ENCODE measurements at places on chromosomes 6 and 20. TPM values are rescaled to one million over a fixed set of nuclear protein-coding genes. Genes with fewer than 3 reads are reported as not detected.

Gene SGK2
- not detected for polyA plus RNA-seq

Gene SLC13A3
- polyA plus RNA-seq = not detected

Gene GINS1
- polyA plus RNA-seq = 44.6 TPM

Gene HLA-DMB
- 157 TPM for polyA plus RNA-seq

Gene KIF13A
- polyA plus RNA-seq = not detected

Gene LGSN
- not detected for polyA plus RNA-seq

Gene TUBB2B
- polyA plus RNA-seq = 11.6 TPM

Gene EGFL8
- polyA plus RNA-seq = 0.07 TPM

Gene ZNF322
- polyA plus RNA-seq = 11.8 TPM

Gene HTR1B
- not detected for polyA plus RNA-seq

Gene C6orf58
- 0.42 TPM for polyA plus RNA-seq

Gene BMP7
- polyA plus RNA-seq = not detected

Gene PARD6B
- polyA plus RNA-seq = 1.8 TPM

Gene HLA-DRB5
- polyA plus RNA-seq = 90.3 TPM

Gene CGA
- not detected for polyA plus RNA-seq

- H3K4me1 ChIP-seq = peaks cover 3% of the 10 kb centered on the region
- DNase-seq = no peak
- no peak overlapping the region for H3K27ac ChIP-seq
- H3K36me3 ChIP-seq = no peaks in the 10 kb centered on the region
- no peak overlapping the region for H3K4me3 ChIP-seq
These were observed 21.9 kb upstream of the ZSCAN9 start for GRCh38 chr6:28203201-28203600.

DNA sequence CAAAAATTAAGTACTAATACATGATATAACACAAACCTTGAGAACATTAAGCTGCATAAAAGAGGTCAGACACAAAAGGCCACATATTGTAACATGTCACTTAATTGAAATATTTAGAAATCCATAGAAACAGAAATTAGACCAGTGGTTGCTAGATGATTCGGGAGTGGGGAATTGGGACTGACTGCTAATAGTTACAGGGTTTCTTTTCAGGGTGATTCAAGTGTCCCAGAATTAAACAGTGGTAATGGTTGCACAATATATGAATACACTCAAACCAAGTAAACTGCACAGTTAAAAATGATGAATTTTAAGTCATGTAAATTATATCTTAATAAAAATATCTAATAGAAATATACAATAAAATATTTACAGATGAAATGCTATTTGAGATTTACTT is 174.5 kb downstream of the WDR27 start:
- H3K4me3 ChIP-seq = no peak overlapping the region
- H3K27ac ChIP-seq = no peak overlapping the region
- no peaks in the 10 kb centered on the region for H3K4me1 ChIP-seq

- no peak within 1 kb of the TSS for H3K4me3 ChIP-seq
- no peaks in the 10 kb centered on the region for H3K4me1 ChIP-seq
- no peak for DNase-seq
- no peaks in the 10 kb centered on the region for H3K36me3 ChIP-seq
These were observed at the start of gene KCNB1 for GRCh38 chr20:49482621-49483017. TSS of gene KCNB1 (minus strand) at chr20:49482668. CDS start at chr20:49482480, 188 bp downstream.

GRCh38 chr6:137964876-137965275 is 97.8 kb downstream of the TNFAIP3 start:
- H3K4me1 ChIP-seq = peaks cover 25% of the 10 kb centered on the region
- no peaks in the 10 kb centered on the region for H3K27me3 ChIP-seq
- H3K27ac ChIP-seq = no peak overlapping the region
- no peaks in the 10 kb centered on the region for H3K36me3 ChIP-seq
- no peak overlapping the region for H3K4me3 ChIP-seq

- H3K27me3 ChIP-seq = no peaks in the 10 kb centered on the region
- H3K4me1 ChIP-seq = no peaks in the 10 kb centered on the region
- H3K36me3 ChIP-seq = no peaks in the 10 kb centered on the region
- no peak for DNase-seq
- no peak overlapping the region for H3K27ac ChIP-seq
These were observed 73.5 kb downstream of the AKAP7 start for GRCh38 chr6:131208787-131209186.

DNA sequence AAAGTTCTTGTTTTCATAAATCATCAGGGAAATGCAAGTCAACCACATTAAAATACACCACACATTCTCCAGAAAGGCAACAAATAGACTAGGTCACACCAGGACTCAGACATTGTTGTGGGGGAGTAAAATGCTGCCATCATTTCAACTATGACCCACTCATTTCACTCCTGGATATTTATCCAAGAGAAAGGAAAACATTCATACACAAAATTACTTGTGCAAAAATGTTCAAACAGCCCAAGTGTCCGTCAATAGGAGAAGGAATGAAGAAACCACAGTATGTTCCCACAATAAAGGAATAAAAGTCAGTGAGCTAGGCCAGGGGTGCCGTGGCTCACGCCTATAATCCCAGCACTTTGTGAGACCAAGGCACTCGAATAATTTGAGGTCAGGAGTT is 81.5 kb upstream of the QKI start:
- no peaks in the 10 kb centered on the region for H3K36me3 ChIP-seq
- H3K4me3 ChIP-seq = no peak overlapping the region
- no peaks in the 10 kb centered on the region for H3K27me3 ChIP-seq
- no peak overlapping the region for H3K27ac ChIP-seq
- no peaks in the 10 kb centered on the region for H3K4me1 ChIP-seq
- no peak for DNase-seq

DNA sequence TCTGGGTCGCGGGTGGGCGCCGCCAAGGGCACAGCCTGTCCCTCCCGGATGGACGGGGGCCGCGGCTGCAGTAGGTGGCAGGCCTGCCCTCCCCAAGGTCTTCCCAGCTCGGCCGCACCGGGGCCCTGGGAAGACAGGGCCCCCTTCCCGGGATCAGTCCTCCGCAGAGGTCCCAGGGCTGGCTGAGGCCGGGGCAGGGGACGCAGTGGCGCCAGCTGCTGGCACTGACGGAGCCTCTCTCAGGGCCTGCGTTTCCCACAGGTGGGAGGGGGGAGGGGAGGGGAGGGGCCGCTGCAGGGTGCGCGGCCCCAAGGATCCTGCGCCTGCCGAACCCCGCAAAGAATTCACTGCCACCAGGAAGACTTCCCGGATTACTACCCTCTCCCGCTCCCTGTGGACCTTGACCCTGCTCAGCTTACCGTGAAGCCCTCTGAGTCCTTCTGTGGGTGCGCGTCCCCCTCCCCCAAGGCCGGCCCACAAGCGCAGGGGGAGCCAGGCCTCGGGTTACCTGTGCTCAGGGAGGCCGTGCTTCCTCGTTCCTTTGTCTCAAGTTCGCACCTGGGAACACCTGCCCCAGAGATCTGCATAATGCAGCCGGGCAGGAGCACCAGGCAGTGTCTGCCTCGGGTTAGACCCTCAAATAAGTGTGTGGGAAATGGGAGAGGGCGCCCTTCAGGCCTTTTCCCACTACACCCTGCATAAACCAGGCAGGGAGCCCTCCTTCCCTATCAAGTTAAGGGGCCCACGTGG is 5.1 kb downstream of the LZTS3 start:
- no peak overlapping the region for H3K27ac ChIP-seq
- no peaks in the 10 kb centered on the region for H3K36me3 ChIP-seq
- H3K27me3 ChIP-seq = peaks cover 1% of the 10 kb centered on the region
- no peak for DNase-seq

- no peak for DNase-seq
- H3K27me3 ChIP-seq = no peaks in the 10 kb centered on the region
- no peaks in the 10 kb centered on the region for H3K4me1 ChIP-seq
These were observed 17.0 kb upstream of the SNX3 start for GRCh38 chr6:108277831-108278230.

- peak overlapping the region; percentile 20 for H3K27ac ChIP-seq
- H3K4me3 ChIP-seq = no peak overlapping the region
- peaks cover 32% of the 10 kb centered on the region for H3K4me1 ChIP-seq
- no peak for DNase-seq
- H3K36me3 ChIP-seq = no peaks in the 10 kb centered on the region
These were observed 78.9 kb downstream of the SLX4IP start for GRCh38 chr20:10513931-10514575.

- no peak overlapping the region for H3K4me3 ChIP-seq
- peaks cover 2% of the 10 kb centered on the region for H3K4me1 ChIP-seq
- no peaks in the 10 kb centered on the region for H3K36me3 ChIP-seq
- H3K27ac ChIP-seq = no peak overlapping the region
These were observed 99.5 kb downstream of the KCNQ5 start for GRCh38 chr6:72721346-72721745.

DNA sequence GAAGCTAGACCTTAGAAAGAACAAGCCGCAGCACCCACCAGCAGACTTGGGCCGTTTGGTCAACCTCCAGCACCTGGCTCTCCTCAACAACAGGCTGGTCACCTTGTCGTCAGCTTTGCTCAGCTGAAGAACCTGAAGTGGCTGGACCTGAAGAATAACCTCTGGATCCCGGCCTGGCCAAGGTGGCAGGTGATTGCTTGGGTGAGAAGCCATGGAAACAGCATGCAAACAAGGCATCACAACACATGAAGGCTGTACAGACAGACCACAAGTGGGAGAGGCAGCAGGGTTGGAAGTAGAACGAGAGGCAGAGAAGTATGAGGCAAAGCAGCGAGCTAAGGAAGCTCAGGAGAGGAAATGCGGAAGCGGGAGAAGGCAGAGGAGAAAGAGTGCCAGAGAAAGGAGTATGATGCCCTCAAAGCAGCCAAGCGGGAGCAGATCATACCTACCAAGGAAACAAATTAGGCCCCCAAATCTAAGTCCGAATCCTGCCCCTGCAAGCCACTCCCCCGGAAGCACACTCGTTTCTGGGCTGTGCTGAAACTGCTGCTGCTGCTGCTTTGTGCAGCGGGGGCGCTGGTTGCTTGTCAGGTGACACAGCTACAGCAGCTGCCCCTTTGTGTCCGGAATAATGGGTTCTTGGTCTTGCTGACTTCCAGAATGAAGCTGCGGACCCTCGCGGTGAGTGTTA is 121.6 kb upstream of the LGSN start:
- no peaks in the 10 kb centered on the region for H3K27me3 ChIP-seq
- no peak overlapping the region for H3K4me3 ChIP-seq
- H3K36me3 ChIP-seq = no peaks in the 10 kb centered on the region
- DNase-seq = no peak

DNA sequence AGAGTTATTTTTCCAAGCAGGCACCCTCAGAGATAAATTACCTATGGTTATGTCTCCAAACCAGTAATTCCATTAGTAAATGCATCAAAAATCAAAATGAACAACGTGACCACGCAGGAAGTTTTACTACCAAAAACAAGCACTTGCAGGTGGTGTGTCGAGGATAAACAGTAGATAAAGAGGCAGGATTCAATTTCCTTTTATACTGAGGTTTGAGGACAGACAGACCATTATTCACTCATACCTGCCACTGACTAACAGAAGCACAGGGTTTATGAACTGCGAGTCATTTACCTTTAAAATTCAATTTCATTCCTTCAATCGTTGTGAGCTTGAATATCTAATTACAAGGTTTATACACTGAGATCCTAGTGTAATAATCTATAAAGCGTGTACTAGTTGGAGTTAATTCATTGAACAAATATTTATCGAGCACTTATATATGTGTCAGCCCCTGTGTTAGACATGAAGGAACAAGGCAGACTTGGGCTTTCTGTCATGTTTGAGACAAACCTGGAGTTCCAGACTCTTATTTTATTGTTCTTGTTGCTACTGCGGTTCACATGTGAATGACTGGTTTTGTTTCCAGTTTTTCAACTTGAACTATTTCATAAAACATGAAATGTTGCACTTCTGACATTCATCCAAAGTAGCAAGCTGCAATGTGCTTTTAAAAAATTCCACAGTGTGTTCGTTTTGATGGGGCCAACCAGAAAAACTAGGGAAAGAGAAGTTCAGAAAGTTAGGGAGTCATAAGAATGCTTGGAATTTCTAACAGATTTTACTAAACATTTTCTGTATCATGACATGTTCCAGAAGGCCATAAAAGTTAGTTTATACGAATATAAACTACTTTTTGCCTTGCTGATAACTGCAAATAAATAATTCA is 205.6 kb downstream of the UST start:
- H3K36me3 ChIP-seq = no peaks in the 10 kb centered on the region
- no peaks in the 10 kb centered on the region for H3K27me3 ChIP-seq
- no peaks in the 10 kb centered on the region for H3K4me1 ChIP-seq
- DNase-seq = no peak
- H3K27ac ChIP-seq = no peak overlapping the region

- H3K4me1 ChIP-seq = no peaks in the 10 kb centered on the region
- H3K36me3 ChIP-seq = no peaks in the 10 kb centered on the region
- H3K27me3 ChIP-seq = no peaks in the 10 kb centered on the region
- H3K4me3 ChIP-seq = no peak overlapping the region
These were observed 59.2 kb upstream of the FOXO3 start for GRCh38 chr6:108501559-108501958.

DNA sequence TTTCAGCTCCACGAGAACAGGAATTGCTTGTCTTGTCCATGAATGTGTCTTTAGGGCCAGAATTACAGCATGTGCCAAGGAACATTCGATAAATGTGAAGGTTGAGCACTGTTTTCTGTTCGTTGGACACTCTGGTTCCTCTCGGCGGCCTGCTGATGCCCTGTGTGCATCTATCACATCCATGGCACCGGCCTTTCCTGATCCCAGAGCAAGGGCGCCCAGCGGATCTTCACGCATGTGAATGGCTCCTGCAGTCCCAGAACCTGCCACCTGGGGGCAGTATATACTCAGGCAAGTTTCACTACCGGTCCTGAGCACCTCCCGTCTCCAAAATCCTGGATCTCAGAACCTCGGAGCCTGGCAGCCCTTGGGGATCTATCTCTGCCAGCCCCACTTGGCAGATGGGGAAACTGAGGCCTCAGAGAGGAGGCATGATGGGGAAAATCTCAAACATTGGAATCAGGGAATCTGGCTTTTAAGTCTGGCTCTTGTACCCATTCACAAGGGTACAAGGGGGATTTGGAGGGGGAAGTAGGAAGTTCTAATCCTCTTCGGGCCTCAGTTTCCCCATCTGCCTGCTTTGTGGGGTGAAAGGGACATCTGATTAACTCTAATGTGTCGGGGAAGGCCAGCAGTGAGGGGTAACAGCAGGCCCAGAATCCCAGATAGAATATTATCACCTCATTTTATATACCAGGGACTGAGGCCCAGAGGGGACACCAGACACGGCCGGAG is 4.3 kb upstream of the CEBPB start:
- DNase-seq = no peak
- H3K4me1 ChIP-seq = no peaks in the 10 kb centered on the region
- H3K4me3 ChIP-seq = no peak overlapping the region
- H3K36me3 ChIP-seq = no peaks in the 10 kb centered on the region
- H3K27me3 ChIP-seq = no peaks in the 10 kb centered on the region

DNA sequence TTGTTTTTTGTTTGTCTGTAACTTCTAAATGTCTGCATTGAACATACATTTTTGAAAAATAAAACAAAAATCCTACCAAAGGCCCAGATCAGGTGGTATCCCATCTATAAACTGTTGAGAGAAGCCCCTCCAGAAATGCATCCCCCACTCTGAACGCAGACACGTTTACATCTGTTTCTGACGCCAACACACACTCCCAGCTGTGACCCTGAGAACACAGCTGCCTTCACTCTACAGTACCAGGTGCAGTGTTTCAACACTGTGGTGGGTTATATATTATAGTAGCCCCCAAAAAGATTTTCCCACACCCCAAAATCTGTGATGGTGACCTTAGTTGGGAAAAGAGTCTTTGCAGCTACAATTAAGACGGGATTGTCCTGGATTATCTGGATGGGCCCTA is 199.1 kb upstream of the JARID2 start:
- no peak overlapping the region for H3K4me3 ChIP-seq
- no peak overlapping the region for H3K27ac ChIP-seq
- H3K27me3 ChIP-seq = no peaks in the 10 kb centered on the region
- H3K36me3 ChIP-seq = no peaks in the 10 kb centered on the region
- DNase-seq = no peak
- peaks cover 8% of the 10 kb centered on the region for H3K4me1 ChIP-seq
